Hypothalamus (tissue), 51 donors: ENCODE measurements at places on chromosomes 5 and 9.

- no peak for DNase-seq
Measured at GRCh38 chr5:33788922-33789566, 102.7 kb downstream of the ADAMTS12 start.

GRCh38 chr5:96146675-96147074, 185.0 kb upstream of the ELL2 start:
- DNase-seq: no peak

DNA sequence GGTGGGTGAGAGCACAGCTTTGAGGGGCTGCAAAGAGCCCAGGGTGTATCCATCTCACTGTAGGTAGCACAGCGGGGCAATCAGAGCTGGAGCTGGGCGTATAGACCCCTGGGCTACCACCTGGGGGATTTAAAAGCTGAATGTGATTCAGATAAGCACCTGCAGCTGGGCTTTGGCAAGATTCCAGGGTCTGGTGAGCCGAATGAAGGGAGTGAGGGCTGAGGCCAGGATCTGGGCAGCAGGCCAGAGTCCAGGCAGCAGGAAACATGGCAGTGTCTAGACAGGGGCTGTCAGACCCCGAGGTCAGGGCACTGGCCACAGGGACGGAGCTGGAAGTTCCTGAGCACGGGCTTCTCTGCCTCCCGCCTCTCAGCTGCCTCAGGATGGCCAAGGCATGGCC, 8.7 kb downstream of the ASS1 start:
- DNase-seq: no peak

GRCh38 chr5:40223884-40224402, 455.8 kb upstream of the PTGER4 start:
- DNase-seq: no peak

DNA sequence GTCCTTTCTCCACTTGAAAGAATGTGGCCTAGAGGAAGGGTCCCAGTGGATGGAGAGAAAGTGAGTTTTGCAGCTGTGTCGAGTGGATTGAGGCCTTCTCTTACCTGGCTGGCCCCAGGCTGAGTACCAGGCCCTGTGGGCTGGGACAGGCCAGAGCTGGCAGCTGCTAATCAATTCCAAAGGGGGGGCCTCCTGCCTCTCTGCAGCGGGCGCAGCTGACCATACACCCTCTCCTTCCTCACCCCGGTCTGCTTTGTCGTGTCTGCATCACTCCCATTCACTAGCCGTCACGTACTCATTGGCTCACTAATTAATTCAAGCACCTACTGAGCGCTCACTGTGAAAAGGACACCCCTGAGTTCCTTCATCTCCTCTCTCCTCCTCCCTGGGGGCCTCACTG, 58.4 kb upstream of the PITX1 start:
- DNase-seq: no peak

DNA sequence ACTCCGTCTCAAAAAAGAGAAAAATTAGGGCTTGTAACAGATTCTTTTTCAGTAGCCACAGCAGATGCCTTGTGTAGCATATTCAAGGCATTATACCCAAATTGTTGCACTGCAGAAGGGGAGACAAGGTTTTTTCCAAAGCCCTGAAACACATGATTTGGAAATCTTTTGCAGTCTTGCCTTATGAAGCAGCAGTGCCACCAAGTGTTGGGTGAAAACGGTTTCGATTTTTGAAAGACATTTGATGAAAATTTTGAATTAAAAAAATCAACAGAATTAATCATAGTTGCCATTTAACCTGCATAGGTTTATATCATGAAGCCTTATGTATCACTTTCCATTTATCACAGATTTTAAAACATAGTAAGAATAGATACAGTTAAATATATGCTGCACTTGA, 479.5 kb downstream of the TAF11L14 start:
- DNase-seq: no peak

DNA sequence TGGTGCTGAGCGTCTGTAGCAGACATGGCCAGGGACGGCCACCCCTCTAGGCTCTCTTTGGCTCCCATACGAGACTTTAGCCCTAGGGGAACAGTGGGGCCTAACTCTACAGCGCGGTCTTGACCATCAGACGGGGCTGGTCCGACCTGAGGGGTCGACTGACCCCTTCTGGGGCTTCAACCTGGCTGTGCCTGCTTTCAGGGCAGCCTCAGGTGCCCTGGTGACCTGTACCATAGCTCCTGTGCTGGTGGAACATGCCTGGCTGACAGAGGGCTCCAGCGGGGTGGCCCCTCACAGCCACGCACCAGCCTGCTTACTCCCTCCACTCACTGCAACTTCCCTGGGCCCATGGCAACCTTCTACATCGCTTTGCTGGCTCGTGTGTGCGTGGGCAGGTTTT, 423.4 kb upstream of the SEMA6A start:
- no peak for DNase-seq

- no peak for DNase-seq
Measured at GRCh38 chr9:672851-673250, 168.6 kb upstream of the DMRT1 start.

DNA sequence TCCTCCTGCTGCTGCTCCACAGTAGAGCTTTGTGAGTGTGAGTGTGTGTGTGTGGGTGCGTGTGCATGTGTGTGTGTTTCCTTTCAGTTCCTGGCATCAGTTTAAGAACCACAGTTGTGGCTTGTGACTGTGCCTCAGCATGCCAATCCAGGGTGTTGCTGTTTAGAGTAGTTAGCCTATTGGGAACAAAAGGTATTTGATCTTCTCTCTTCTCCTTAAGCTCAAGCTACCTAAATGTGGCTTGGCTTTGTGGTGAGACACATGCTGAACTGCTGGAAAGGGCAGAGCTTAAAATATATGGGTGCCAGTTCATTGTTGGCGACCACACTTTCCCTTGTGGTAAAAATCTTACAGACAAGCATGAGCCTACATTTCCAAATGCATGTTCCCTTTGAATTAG, 116.6 kb upstream of the BNC2 start:
- DNase-seq: no peak

DNA sequence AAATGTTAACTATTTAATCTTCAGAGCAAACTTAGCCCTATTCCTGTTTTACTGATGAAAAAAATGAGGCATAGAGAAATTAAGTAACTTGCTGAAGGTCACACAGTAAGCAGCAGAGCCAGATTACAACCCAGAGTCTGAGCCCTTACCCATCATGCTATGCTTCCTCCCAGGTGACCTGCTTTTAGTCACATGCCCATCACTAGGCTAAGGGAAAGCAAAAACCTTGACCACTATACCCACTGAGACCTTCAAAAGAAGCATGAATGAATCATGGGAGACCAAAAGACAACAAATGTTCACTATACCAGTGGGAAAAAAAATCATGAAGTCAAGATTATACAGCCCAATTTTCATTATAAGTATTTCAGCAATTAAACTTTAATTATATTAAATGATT, 5.3 kb upstream of the HAUS6 start:
- no peak for DNase-seq

GRCh38 chr9:128024761-128025308, 42.3 kb downstream of the NAIF1 start:
- no peak for DNase-seq

DNA sequence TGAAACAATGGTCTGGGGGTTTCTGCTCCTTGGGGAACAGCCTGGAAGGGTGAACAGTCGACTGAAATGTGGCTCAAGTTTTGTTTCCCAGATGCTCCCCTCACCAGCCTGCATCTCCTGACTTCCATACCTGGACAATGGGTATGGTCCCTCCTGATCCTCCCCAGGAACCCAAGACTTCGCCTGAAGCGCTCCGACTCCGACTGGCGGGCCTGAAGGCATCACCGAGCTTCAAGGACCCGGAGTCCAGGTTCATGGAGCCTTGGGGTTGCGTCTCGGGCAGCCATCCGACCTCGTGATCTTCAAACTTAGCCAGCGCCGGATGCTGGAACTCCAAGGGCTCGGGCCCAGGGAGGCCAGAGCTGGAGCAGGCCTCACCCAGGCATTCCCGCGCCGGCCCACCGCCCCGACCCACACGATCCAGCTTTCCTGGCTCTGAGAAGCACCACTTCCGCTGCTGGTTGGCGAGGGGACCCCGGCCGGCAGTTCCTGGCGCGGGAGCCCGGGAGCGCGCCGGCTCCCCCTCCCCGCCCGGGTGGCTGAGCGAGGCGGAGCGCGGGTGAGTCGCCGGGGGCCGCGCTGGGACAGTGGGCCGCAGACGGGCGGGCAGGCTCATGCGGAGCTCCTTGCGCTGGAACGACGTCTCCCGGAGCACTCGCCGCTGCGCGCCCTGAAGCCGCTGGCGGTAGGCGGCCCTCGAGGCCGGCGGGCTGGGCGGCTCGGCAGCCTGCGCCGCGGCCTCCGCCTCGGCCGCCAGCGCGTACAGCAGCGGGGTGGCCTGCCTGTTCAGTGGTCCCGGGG, 5.2 kb downstream of the SHROOM1 start:
- no peak for DNase-seq

- DNase-seq: no peak
Measured at GRCh38 chr9:113431191-113431590, 20.6 kb downstream of the C9orf43 start.

DNA sequence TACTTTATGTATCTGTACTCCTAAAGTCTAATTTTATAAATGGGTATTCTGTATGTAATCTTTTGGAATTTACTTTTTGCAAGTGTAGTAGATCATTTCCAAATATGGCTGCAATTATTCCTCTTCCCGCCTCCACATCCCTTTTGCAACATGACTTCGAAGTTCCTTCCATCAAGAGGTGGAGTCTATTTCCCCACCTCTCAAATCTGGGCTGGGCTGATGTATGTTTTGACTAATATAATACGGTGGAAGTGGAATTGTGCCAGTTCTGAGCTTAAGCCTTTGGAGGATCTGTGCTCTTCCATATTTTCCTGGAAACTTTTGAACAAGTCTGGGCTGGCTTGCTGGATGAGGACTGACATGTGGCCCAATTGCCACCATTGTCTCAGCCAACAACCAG, 155.9 kb downstream of the FGF18 start:
- no peak for DNase-seq

DNA sequence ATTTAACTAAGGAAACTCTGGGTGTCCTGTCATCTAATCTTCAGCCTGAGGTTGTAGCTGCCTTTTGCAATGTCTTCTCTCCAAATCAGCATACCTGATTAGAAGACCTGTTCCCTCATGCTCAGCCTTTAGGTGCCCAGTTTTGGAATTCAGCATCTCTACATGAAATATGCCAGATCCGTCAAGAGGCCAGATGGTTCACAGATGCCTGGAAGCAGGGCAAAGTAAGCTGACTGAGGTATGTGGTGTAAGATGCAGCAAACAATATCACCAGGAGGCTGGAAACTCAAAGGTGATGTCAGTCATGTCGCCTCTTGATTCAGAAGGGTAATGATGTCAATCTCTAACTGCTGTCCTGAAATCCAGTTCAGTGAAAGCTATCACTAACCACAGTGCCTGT, 324.4 kb downstream of the PRELID2 start:
- DNase-seq: no peak

DNA sequence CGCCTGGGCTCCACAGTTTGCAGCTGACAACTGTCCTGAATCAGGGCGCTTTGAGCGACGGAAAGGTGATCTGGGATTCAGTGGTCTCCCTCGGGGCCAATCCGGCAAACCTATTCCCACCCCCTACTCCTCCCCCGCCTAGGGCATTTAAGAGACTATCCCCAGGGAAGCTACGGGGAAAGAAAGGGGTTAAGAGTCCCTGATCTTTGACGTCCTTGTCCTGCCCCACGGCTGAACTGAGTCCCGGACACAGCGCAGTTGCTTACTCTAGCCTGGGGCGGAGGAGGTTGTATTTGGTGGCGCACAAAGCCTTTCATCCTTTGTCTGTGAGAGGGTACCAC, 3.4 kb downstream of the RORB start:
- peak; percentile 20 for DNase-seq

- DNase-seq: no peak
Measured at GRCh38 chr9:70529377-70529776, 114.9 kb upstream of the KLF9 start.

DNA sequence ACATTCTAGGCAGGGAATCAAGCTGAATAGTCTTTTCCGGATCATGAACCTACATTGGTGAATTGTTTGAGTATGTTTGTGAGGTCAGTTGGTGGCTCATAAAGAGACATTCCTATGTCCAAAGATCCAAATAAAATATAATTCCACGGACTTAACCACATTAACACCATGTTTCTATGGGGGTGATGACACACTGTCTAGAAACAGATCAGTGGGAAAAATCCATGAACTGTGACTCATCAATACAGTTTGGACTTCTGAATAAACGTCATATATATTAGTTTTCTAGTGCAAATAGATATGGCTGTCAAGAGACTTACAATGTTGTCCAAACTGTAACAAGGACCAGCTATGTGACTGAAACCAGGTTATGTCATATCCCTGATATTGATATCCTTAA, 509.9 kb upstream of the TYRP1 start:
- DNase-seq: no peak

DNA sequence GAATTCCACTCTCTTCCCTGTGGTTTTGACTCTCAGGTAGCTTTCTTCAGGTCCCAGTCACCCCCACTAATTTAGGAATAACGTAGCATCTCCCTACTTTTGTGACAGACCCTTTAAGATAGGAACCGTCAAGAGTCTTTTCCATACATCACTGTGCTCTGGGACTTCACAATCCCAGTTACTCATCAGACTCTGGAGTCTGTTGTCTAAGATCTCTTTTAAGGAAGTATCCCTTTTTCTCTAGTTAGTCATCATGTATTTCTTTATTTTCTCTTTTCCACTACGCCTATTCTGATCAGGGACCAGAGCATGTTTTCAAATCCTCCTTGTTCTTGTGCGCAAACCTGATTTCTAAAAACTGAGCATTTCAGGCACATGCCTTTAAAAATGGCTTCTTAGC, 143.0 kb downstream of the GOLPH3 start:
- no peak for DNase-seq
